ENCODE measurements at places on chromosomes 3 and 15.

DNA sequence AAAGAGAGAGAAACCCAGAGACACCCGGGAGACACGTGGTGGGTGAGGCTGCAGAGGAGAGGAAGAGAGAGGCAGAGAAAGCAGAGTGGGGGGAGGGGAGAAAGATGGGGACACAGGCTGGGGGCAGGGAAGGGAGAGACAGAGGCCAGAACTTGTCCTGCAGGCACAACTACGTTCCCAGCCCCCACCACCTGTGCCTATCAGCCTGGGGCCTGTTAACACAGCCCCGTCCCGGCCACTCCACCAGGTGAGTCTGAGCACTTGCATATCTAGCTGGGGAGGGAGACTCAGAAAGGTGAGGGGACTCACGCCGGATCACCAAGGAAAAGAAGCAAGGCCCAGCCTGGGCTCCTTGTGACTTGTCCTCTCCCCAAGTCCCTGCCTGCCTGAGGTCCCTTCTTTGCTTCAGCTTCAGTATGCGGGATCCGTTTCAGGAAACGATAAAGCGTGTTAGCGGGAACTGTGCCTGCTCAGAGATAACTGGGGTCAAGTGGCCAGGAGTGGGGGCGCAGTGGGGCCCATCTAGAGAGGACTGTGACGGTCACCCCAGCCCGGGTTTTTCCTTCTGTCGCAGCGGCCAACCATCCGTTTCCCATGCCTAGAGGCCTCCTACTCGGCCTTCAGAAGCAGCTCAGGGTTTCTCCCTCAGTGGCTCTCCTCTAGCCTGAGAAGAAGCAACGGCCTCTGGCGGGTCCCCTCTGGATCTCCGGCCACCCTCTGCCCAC lies 10.3 kb downstream of the LINGO1 start:
- DNase-seq: no peak

GRCh38 chr3:61454801-61455200 lies 106.6 kb upstream of the PTPRG start:
- no peak for DNase-seq

GRCh38 chr3:140020541-140020940 lies 85.6 kb downstream of the CLSTN2 start:
- no peak for DNase-seq

- DNase-seq: no peak
Observed at GRCh38 chr3:152638707-152639450, 196.1 kb upstream of the P2RY1 start.

GRCh38 chr15:74132681-74133651 lies 2.6 kb downstream of the ISLR2 start:
- no peak for DNase-seq

DNA sequence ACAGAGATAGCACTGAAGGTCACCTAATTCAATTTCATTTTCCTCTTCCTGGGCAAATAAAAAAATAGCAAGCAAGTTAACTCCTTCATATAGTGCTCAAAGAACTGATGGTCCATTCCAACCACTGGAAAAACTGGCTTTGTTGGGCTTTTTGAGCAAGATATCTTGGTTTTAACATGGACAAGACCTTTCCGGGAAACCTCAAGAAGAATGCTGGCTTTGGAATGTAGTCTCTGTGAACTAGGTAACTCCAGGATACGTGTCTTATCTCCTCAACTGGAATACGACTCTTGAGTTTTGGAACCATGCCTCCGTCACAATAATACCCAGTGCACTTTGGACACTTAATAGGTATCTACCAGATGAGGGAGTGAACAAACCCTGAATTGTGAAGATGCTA lies 36.9 kb upstream of the CRBN start:
- no peak for DNase-seq

GRCh38 chr3:130728037-130728436 lies 18.6 kb downstream of the PIK3R4 start:
- DNase-seq: no peak

- no peak for DNase-seq
Observed at GRCh38 chr3:10485380-10485779, 20.0 kb downstream of the ATP2B2 start.

GRCh38 chr3:47266709-47267489 lies 15.7 kb downstream of the KIF9 start:
- DNase-seq: peak; percentile 82

DNA sequence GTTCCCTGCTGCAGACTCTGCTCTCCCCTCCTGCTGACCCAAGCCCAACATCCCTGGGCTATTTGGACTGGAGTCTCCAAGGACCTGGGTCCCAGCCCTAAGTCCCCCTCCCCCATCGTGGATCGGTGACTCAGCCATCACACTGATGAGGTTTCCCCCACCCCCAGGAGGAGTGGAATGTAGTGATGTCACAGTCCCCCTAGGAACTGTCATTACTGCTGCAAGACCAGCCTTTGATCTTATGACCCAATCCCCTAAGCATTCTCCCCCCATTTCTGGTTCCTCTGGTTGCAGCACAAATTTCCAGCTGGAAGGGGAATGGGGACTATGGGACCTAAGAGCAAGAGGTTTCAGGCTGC lies 63.4 kb upstream of the CSPG4 start:
- no peak for DNase-seq

- DNase-seq: no peak
Observed at GRCh38 chr15:33211176-33211808, 16.8 kb upstream of the FMN1 start.

DNA sequence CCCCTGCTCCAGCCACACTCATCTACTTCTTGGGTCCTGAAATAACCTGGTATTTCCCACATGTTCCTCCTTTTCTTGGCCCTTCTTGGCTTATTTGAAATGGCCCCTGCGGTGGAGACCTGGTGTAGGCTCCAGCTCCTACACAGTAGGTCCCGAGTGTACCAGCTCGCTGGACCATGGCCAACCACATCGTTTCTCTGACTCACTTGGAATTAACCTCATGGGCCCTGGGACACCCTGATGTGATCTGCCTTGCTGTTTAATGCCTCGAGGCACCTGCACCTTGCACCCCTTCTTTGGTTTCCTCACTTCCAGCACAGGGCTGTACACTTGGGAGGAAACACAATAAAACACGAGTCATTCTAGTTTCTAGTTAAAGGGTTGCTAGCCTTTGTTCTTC lies 60.3 kb downstream of the FEM1B start:
- no peak for DNase-seq

DNA sequence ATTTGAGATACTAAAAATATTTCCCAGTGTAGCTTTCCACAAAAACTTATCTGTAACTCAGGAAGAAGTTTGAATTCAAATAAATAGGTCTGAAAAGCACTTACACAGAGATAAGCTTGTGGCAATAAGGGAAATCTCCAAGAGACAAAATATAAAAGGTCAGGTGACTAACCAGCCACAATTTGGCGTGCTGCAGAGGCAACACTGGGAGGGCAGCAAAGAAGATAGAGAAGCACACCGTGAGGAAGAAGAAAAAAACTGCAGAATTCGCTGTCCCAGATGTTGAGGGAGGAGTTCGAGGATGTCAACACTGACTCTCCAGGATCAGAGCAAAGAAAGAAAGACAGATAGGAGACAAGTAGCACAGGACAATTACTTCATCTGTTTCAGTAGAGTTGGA lies 204.4 kb downstream of the FMN1 start:
- no peak for DNase-seq

DNA sequence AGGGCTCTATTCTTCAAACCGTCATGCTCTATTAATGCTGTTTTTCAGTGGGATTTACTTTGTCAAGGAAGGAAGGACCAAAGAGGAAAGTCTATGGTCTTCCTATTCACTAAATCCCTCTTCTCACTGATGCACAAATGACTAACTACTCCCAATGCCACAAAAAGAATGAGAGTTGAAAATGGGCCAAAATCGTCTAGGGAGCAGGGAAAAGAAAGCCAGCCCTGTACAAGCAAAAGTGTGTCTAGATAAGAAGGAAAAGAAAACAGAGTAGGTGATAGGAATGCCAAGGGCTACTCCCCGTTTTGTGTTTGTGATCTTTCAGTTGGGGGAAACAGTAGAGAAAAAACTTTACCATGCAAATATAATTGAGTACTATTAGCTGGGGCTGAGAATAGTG lies 97.2 kb upstream of the TMCO5A start:
- DNase-seq: no peak

DNA sequence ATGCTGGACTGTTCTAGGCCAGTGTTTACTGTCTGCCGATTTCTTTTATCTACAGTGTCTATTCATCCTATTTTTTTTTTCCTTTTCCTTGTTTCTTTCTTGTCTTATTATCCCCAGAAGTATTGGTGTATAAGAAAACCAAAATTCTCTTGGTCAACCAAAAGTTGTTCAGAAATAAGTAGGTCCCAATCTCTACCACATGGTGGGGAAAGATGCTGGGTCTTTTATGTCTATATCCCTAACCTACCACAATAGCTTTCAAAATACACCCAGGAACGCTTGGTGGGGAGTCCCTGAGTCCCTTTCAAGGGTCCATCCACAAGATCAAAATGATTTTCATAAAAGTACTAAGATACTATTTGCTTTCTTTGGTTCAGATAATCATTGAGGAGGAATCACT lies 225.6 kb downstream of the CLSTN2 start:
- DNase-seq: no peak

- DNase-seq: no peak
Observed at GRCh38 chr3:66014056-66014455, 24.7 kb downstream of the MAGI1 start.

- DNase-seq: no peak
Observed at GRCh38 chr3:186406669-186407635, 44.9 kb upstream of the DGKG start.

GRCh38 chr3:6601374-6601773 lies 259.5 kb upstream of the GRM7 start:
- no peak for DNase-seq

DNA sequence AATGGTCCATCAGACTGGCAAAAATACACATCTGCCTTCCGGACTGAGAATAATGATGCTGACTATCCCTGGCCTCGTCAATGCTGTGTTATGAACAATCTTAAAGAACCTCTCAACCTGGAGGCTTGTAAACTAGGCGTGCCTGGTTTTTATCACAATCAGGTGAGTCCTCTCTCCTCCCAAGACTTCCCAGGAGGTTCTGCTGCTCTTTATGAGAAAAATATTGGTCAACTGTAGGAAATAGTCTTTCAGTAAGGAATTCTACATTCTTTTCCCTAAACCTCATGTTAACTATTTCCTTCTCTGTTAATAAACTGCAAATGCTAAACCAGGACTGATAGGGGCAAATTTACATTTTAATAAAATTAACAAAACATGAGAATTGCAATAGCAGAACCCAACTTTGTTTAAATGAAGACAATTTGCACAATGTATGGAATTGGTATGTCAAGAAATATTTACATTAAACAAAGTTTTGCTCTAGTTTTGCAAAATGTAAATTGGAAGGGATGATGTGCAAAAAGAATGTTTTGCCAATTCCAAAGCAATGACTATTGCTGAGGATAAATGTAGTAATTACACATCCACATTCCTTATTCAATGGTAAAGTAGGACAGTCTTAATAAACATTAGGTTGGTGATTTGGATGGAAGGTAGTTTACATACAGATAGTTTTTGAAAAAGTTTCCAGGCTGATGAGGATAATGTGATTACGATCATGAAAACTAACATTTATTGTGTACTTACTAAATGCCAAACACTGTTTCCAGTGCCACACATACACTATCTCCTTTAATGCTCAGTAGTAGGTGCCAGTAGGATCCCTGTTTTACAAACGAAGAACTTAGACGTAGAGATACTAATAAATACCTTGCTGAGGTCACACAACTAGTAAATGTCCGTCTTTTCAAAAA lies 21.1 kb downstream of the UPK1B start:
- no peak for DNase-seq

GRCh38 chr3:141235661-141236171 lies 4.1 kb downstream of the PXYLP1 start:
- no peak for DNase-seq

DNA sequence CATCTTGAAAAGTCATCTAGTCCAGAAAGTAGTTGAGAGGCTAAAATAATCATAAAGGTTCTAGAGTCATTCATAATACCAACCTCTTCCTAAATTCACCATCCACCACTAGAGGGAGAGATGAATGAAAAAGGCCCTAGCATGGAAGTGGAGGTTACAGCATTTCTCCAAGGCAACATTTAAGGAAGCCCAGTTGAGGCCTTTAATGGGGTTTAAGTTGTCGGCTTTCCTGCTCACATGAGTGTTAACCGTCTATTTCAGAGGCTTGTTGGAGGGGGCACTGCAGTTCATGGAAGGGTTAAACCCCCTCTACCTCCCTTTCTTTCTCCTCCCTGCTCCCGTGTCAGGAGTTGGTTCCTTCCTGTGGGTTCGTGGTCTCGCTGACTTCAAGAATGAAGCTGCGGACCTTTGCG lies 3.8 kb upstream of the SLCO3A1 start:
- DNase-seq: peak; percentile 83

- DNase-seq: peak; percentile 61
Observed at GRCh38 chr3:32374788-32375595, 16.7 kb upstream of the CMTM7 start.

- no peak for DNase-seq
Observed at GRCh38 chr15:50854601-50855490, 53.6 kb upstream of the AP4E1 start.

GRCh38 chr15:68371160-68371559 lies 60.8 kb downstream of the ITGA11 start:
- DNase-seq: no peak

DNA sequence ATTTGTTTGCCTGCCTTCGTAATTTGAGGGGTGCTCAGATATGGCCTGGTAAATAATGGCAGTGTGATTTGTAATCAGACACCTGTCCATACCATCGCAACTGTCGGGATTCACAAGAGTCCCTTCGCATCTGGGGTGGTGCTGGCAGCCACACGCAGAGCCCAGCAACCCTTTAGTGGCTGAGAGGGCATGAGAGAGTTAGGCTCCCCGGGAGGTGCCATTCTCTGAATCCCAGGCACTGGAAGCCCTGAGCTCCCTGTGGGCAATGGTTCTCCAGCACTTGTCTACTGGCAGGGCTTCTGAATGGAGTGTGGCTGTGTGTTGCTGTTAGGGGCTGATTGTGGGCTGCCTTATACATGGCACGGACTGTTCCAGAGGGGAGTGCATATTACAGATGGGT lies 230.1 kb downstream of the EBLN2 start:
- DNase-seq: no peak

DNA sequence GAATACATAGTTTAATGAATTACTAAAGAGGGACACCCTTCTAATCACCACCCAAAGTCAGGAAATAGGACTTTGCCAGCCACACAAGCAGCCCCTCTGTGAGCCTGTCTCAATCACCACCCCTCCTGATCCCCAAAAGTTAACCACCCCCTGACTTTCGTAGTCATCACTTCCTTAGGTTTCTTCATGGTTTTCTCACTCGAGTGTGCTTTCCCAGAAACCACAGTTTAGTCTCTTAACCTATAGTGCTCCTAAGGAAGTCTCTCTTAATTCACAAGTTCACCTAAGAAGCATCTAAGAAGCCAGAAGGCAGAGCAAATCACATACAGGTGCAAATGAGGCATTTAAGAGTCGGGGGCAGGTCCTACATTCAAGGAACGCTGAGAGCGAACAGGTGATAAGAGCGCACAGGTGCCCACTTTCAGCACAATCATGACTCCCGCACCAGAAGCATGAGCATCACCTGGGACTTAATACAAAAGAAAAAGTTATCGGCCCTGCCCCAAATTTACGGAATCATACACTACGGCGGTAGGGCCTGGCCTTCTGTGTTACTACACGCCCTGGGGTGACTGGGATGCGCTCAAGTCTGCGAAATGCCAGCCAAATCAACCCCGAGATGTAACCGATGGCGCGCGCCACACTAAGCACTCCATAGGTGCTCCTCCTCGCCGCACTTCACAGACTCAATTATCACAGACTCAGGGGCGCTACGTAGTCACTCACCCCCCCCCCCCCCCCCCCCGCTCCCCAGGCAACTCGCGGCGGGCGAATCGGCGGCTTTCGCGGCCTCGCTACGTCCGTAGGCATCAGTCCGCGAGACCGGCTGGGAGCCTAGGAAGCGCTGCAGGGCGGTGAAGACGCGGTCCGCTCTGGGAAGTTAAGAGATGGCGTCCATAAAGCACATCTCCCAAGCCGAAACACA lies 815 bp downstream of the ULK4 start:
- DNase-seq: peak; percentile 56

- DNase-seq: peak; percentile 4
Observed at GRCh38 chr3:10594915-10595314, 89.5 kb upstream of the ATP2B2 start.

Measured in KG1 (cell line).